Smooth muscle cell of trachea (primary cell): ENCODE measurements at places on chromosomes 4 and X. TPM values are rescaled to one million over a fixed set of nuclear protein-coding genes. Genes with fewer than 3 reads are reported as not detected.

USP51 gene
- total RNA-seq: 1.9 and 2.8 TPM in 2 replicates

TCEAL1 gene
- 20.5 and 30.8 TPM in 2 replicates for total RNA-seq

LONRF3 gene
- under 0.01 and 0.33 TPM in 2 replicates for total RNA-seq

BBS12 gene
- 5.5 and 6.1 TPM in 2 replicates for total RNA-seq

ADAM29 gene
- not detected in 2 replicates for total RNA-seq

SLC10A4 gene
- 0.15 TPM in 1 of 2 replicates, not detected in the other for total RNA-seq

HDX gene
- 4.9 and 5.1 TPM in 2 replicates for total RNA-seq

BMX gene
- total RNA-seq: 0.73 TPM in 1 of 2 replicates, not detected in the other
